Peyer's patch (tissue), 4 donors: ENCODE measurements at places on chromosomes 4 and X.

DNA sequence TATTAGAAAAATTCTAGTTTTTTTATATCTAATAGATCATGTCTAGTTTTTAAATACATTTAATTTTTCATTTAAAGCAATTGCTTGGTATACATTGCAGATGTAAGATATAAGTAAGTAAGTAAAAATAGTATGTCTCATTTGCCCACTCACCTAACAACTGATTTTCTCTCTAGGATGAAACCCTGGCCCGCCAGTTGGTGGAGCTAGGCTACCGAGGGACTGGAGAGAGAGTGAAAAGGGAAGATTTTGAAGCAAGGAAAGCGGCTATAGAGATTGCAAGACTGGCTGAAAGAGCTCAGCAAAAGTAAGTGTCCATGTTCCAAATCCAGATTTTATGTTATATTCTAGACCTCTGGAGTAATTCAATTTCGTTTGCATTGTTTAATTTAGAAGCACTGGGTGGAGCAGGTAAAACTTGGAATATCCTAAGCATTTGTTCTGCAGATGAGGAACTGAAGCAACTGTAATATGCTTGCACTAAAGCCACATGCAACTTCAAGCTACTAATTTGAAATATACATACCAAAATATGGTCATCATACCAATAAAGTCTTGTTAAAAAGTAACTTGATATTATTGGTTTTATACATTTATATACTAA lies 27.1 kb downstream of the CFAP299 start:
- peak; percentile 26 for DNase-seq

- DNase-seq, result no peak
Measured at GRCh38 chrX:69961365-69962072, 88.2 kb downstream of the AWAT2 start.

DNA sequence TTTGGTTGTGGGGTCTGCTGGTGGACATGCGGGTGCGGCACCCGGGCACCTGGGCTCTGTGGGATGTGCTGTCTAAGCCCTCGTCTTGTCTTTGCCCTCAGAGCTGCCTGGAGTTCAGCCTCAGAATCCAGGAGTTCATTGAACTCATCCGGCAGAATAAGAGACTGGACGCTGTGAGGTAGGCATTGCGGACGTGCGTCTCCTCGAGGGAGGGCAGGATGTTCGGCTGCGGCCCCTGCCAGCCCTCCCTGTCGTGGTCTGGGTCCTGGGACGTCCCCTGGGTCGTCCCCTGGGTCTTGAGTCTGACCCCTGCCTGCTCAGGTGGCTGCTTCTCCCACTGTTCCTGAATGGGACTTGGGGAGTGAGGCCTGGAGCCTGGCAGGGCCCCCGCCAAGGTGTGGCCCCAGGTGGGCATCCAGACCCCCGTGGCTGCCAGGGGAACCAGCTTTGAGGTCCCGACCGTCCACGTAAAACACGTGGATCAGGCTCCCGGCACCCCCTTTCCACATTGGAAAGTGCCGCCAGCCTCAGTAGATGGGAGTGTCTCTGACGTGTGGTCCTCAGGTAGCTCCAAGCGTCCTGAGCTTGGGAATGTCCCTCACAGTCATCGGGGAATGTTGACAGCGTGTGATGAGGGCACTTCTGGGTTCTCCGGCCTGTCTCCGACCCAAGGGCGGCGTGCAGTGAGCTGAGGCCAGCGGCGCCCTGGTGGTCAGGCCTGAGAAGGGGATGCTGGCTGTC lies 19.3 kb upstream of the UVSSA start:
- no peak for DNase-seq

DNA sequence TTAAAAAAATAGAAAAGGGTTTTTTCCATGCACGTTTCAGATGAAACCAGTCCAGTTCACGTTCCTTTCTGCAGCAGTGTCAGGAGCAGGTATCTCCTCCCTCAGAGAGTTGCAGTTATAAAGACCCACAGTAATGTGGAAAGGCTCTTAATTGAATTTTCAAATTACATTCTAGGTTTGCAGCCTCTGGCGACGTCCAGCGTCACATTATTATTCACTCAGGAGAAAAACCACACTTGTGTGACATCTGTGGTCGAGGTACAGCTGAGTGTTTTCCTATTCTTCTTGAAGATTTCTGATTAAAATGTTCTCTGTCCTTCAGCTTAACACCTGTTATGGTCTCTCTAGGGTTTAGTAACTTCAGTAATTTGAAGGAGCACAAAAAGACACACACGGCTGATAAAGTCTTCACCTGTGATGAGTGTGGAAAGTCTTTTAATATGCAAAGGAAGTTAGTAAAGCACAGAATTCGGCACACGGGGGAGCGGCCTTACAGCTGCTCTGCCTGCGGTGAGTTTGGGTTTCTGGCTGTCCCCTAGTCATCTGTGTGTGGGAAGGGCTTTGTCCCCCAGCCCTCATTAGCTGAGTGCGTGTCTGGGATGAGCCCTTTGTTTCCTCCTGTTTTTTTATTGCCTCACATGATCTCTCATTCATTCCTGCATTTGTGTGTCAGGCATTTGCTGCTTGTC lies 25.6 kb downstream of the ZBTB49 start:
- no peak for DNase-seq
